H9 (cell line): ENCODE measurements at places on chromosomes 2 and 18. TPM values are rescaled to one million over a fixed set of nuclear protein-coding genes. Genes with fewer than 3 reads are reported as not detected.
A peak's percentile ranks its signal among the peaks of the same experiment; 100 is the strongest.

IL1F10 gene
- total RNA-seq, result not detected in 2 replicates

RNU2-63P gene
- 20.4 and 31.1 TPM in 2 replicates for total RNA-seq

NYAP2 gene
- total RNA-seq, result not detected in 2 replicates

DNA sequence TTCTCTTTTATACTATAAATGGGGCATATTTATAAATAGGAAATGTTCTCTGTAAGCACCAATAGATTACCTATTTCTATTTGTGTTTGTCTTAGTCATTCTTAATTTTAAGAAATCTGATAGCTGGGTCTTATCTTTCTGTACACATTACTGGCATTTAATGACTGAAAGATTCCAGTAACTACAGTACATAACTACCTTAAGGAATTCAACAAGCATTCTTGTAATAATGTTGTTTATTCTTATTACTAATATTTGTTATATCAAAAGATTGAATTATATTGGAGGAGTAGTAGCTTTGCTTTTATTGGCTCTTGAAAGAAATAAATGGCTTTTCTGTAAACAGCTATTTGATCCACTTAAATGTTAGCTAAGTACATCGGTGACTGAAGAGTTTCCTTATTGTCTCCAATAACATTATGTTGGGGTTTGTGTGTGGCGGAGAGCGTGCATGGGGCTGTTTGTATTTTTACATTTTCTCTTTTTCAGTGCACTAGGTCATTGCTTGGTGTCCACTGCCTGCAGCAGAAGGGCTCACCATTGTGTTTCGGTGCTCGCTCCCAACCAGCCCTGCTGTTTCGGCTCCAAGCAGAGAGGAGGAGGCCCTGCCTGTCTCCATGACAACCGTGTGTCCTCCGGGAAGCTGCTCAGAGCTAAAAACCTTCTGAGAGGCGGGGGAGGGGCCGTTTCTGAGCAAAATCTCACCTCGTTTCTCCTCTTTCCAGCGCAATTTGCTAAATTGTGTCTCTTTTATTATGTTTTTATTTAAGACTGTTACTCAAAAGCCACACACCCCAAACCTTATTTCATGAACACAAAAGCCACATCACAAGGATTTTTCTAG, 112.5 kb upstream of the SLC38A11 start:
- peak overlapping the region; percentile 62 for H3K4me3 ChIP-seq
- H3K27me3 ChIP-seq, result no peaks in the 10 kb centered on the region
- H3K36me3 ChIP-seq, result no peaks in the 10 kb centered on the region
- peak; percentile 93 for DNase-seq

DNA sequence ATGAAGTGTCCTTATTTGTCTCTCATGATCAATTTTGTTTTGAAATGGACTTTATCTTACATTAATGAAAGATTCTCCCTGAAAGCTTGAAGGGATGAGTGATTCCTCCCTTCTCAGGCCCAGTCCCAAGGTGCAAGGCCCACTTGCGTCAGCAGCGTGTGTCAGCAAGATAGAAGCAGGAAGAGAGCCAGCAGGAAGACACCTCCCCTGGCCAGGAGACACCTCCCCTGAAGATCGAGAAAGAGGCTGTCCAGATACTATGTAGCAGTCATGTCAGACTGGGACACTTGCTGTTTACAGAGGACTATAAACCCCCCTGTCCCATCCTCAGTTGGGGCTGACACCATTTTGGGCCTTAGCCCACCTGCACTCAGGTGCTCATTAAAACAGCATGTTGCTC, 38.3 kb downstream of the TIMM21 start:
- H3K27me3 ChIP-seq, result no peaks in the 10 kb centered on the region
- no peaks in the 10 kb centered on the region; the same call in 1 of the 2 replicates for H3K4me1 ChIP-seq
- no peak overlapping the region for H3K27ac ChIP-seq
- no peaks in the 10 kb centered on the region for H3K36me3 ChIP-seq

DNA sequence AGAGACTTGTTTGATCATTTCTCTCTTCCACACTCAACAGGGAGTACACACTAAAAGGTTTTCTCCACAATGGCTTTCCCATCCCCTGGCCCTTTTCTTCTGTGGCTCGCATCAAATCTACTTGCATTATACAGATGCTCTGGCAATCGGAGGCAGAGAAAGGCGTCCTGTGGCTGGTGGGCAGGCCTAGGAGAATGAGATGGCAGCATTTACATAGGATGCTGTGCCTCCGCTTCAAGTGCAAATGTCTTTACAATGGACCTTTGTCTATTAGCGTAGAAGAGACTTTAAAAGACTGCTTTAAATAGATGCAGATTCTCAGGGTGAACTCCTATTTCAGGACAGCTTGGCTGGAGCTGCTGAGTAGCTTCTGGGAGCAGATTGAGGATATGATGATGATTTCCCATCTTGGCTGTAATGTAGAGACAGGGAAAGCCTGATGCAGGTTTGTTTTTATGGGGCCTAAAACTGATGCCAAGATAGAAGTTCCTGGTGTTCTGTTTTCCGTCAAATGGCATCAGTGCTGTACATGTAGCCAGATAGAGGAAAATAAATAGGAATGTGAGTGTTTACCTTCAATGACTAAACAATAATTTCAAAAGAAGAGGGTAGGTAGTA, 423.4 kb downstream of the RND3 start:
- H3K4me1 ChIP-seq, result peaks cover 8% of the 10 kb centered on the region
- DNase-seq, result peak; percentile 62
- H3K27ac ChIP-seq, result no peak overlapping the region
- H3K27me3 ChIP-seq, result no peaks in the 10 kb centered on the region

DNA sequence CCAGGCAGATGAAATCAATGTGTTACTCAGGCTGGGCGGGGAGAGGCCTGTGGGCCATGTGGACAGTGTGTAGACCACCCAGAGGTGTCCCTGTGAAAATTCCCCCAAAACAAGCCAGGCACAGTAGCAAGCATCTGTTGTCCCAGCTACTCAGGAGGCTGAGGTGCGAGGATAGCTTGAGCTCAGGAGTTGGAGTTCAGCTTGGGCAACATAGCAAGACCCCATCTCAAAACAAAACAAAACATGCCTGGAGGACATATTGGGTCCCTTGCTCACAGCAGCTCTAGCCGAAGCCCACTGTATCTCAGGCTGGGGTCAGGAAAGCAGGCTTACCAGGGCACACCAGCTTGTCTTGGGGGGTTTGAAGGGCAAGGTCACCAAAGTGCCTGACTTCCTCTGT, 4.3 kb upstream of the PTMA start:
- no peaks in the 10 kb centered on the region for H3K4me1 ChIP-seq
- no peaks in the 10 kb centered on the region for H3K27me3 ChIP-seq
- H3K27ac ChIP-seq, result no peak overlapping the region
- DNase-seq, result no peak
- no peak overlapping the region for H3K4me3 ChIP-seq

DNA sequence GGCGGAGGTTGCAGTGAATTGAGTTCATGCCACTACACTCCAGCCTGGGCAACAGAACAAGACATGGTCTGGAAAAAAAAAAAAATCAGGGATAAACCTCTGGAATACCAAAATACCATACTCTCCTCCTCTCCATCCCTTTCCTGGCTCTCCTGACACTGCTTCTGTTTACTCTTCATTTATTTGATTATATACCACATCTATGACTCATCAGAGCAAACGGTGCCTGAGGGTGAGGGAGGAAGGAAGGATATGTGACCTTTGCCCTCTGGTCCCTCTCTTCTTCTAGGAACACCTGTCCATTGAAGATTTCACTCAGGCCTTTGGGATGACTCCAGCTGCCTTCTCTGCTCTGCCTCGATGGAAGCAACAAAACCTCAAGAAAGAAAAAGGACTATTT, 30.0 kb downstream of the VIL1 start:
- no peaks in the 10 kb centered on the region for H3K27me3 ChIP-seq
- no peak overlapping the region for H3K4me3 ChIP-seq
- H3K27ac ChIP-seq, result no peak overlapping the region
- H3K36me3 ChIP-seq, result peaks cover 51% of the 10 kb centered on the region
- DNase-seq, result no peak
